AG08395 (cell line): ENCODE measurements at places on chromosomes 7 and 10.

DNA sequence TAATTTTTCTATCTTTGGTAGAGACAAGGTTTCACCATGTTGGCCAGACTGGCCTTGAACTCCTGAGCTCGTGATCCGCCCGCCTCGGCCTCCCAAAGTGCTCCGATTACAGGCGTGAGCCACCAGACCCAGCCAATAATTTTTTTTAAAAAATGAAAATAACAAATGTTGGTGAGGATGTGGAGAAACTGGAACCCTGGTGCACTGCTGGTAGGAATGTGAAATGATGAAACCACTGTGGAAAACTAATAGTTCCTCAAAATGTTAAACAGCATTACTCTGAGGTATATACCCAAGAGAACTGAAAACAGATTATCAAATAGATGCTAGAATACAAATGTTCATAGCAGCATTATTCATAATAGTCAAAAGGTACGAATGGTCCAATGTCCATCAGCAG, 23.0 kb upstream of the YWHAG start:
- DNase-seq, result no peak

- no peak for DNase-seq
These were observed 35.3 kb downstream of the MET start for GRCh38 chr7:116707289-116707688.

- no peak for DNase-seq
These were observed 107.9 kb downstream of the POU6F2 start for GRCh38 chr7:39085590-39086049.

- DNase-seq, result no peak
These were observed 335.8 kb downstream of the ELMO1 start for GRCh38 chr7:37112876-37113275.

GRCh38 chr10:54691331-54691730, 109.7 kb downstream of the PCDH15 start:
- DNase-seq, result no peak

DNA sequence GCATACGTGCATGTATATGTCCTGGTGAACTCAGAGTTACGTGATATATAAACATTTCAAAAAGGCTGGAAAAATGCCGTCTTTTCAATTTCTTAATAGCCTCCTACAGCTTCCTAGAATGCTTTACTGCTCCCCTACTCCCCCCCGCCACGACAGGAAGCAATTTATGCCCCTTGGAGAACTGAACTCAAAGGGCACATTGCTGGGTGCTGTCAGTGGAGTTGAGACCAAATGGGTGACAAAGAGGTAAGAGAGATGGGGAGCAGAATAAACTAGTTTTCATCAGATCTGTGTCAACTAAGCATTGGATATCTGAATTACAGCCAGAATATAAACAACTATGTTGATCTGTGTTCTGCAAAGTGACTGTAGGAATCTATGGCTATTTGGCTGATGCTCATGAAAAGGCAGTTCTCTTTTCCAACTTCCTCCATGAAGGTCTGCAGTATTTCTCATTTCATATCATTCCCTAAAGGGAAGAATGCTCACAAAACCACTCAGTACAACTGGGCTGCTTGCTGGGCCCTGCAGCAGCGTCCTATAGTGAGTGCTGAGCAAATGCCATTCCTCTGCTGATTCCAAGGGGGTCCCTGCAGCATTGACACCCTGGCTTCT, 171.3 kb upstream of the HPS1 start:
- DNase-seq, result no peak

DNA sequence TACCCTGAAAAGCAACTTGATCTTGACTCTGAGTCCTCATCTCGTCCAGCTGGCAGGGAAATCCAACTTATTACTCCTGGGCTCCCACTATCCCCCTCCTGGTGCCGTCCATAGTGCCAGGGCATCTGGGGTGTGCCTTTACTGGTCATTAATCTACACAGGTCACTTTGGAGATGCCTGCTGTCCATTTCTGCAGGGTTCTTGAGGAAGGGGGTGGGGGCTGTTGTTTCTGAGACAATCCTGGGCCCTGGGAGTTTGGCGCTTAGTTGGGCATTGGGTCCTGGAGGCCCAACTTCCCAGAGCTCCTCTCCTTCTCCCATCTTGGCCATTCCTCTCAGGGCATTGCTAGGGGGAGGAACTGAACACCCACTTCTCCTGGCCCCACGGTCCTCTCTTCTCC, 6.0 kb upstream of the TACR2 start:
- no peak for DNase-seq

- no peak for DNase-seq
These were observed 295.9 kb downstream of the TFEC start for GRCh38 chr7:115734641-115735040.

GRCh38 chr10:75024971-75025523, 86.4 kb upstream of the SAMD8 start:
- no peak for DNase-seq
